Amygdala (tissue), 56 donors: ENCODE measurements at places on chromosomes 13 and 19.

DNA sequence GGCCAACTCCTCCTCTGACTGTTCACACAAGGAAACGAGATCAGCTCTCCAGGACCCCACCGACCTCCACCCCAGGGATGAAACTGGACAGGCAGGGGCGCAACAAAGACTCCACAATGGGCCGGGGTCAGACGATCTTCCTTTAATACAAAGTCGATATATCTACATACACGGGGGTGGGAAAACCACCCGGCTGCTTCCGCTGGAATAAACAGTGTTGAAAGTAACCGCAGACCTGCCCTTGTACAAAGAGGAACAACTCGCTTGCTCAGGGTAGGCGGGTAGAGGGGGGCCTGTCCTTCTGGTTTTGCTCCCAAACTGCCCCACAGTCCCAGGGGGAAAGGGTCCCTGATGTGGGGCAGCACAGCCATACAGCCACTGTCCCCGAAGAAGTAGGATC, 135.2 kb downstream of the PTPRS start:
- DNase-seq, result no peak

DNA sequence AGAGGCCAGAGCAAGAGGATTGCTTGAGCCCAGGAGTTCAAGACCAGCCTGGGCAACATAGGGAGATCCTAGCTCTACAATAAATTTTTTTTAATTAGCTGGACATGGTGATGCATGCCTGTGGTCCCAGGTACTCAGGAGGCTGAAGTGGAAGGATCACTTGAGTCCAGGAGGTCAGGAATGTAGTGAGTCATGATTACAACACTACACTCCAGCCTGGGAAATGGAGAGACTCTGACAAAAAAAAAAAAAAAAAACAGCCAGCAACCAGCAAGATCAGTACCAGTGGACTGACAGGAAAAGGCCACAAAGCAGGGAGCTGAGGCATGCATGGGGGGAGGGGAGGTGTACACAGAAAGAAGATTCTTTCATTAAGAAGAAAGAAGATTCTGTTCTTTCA, 52.7 kb upstream of the RFXAP start:
- DNase-seq, result no peak

GRCh38 chr13:111516712-111517640, 196.5 kb downstream of the TEX29 start:
- DNase-seq, result no peak

- no peak for DNase-seq
Measured at GRCh38 chr13:76929851-76930374, 18.4 kb upstream of the ACOD1 start.
